ENCODE measurements at places on chromosomes 13 and 19.

DNA sequence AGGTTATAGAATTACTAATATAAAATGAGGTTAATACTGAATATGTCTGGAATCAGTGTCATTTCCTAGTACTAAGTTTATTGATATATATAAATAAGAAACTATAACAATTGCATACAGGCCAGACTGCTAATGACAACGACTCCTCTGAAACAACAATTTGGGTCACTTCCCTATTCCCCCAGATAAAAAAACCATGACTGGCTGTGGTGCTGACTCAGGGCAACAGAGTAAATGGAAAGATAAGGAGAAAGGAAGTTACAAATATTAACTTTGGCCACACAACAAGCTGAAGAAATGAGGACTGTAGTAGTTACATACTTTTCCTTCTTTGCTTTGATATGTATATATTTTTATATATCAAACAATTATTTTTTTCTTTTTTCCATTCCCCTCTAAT, 263.7 kb upstream of the PCDH9 start:
- no peak for DNase-seq

DNA sequence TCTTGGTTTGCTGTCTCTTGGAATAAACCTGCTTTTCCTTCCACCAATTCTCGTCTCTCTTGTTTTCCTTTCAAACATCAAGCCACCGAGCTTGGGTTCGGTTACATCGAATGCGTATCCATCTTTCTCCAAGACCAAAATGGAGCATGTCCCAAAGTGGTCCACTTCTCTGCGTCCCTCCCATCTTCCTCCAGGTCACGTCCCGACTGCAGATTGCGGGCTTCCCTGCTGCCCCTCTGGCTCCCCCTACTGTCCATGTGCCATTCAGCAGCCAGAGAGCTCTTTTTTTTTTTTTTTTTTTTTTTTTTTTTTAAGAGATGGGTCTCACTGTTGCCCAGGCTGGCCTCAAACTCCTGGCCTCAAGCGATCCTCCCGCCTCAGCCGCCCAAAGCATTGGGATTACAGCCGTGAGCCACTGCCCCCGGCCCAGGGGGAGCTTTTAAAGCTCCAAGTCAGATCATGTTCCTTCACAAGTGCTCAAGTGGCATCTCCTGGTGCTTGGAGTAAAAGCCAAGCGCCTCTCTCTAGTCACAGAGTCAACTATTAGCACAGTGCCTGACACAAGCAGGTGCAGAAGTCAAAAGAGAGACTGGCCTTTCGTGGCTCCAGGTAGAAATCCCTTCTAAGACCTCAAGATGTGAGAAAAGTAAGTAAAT, 10.0 kb downstream of the COL5A3 start:
- DNase-seq: no peak

GRCh38 chr19:10884274-10884673, 12.9 kb downstream of the CARM1 start:
- no peak for DNase-seq

DNA sequence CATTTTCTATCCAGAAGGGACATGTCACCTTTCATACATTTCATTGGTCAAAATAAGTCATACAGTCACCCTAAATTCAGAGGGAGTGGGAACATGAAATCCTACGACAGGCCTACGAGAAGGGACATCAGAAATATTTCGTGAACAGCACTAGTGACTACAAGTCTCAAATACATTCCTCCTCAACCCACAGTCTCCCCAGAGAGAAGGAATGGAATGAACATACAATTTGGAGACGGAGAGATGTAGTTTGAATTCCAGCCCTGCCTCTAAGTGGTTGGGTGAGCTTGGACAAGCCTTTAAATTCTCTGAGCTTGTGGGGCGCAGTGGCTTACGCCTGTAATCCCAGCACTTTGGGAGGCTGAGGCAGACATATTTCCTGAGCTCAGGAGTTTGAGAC, 9.9 kb downstream of the SERTM1 start:
- DNase-seq: no peak

GRCh38 chr13:20685092-20685491, 18.4 kb upstream of the IL17D start:
- DNase-seq: no peak

DNA sequence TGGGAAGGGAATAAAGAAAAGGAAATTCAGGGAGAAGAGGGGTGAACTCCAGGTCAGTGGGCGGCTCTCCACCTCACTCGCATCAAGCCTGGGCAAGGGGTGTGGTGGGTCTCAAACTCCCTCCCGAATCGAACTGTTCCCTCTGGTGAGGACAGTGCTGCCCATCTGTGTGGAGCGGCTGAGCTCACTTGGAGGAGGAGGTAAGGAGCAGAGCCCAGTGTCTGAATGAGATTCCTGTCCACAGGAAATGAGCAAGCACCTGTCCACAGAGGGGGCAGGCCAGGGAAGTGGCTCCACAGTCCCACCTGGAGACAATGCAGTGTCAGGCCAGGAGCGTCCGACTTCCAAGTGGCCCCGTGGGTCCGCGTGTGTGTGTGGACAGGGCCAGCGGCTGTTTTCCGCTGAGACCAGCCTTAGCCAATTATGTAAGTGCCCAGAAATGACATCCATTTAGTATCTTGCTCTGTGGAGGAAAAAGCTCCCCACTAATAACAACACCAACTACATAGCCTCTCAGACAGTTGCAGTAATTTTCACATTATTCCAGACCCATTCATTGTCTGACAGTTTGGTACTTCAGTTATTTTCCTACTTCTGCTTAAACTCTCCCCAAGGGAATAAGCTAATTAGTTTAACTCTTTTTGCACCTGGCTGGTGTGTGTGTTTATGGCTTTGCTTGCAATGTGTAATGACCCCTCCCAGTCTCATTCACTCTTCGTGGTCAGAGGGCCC, 114.6 kb downstream of the SOX1 start:
- no peak for DNase-seq

GRCh38 chr19:46639358-46640182, 3.6 kb upstream of the GNG8 start:
- no peak for DNase-seq

DNA sequence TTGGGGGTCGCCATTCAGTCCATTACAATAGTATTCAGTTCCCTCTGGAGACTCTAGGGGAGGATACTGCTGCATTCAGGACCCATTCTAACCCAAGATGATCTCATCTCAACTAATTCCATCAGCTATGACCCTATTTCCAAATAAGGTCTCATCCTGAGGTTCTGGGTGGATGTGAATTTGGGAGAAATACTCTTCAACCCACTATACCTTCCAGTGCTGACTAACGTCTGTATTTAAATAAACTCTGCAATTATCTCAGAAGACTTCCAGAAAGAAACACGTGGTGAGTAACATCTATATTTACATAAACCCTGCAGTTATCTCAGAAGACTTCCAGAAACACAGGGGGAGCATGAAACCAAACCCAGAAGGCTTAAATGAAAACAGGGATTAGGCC, 1300.7 kb downstream of the PCDH9 start:
- no peak for DNase-seq

- no peak for DNase-seq
Observed at GRCh38 chr13:103276775-103277498, 210.7 kb upstream of the SLC10A2 start.

- DNase-seq: no peak
Observed at GRCh38 chr13:91153372-91153771, 194.1 kb upstream of the MIR17HG start.

DNA sequence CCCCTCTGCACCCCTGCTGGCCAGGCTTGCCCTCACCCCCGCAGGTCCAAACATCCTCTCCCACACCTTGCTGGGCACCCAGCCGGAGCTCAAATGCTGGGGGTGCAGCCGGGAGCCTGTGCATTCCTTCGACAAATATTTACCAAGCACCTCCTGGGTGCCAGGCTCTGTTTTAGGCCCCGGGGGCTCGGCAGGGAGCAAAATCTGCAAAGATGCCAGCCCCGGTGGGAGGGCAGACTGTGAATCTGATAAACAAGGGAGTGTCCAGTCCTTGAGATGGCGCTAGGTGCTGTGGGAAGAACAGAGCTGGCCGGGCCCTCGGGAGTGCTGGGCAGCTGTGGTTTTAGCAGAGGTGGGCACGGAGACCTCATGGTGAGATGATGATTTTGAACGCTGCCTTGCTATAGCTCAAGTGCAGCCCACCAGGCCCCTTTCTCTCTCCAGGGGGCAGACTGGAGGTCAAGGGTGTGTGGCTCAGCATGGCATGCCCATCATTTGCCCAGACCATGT, 10.6 kb downstream of the NFIX start:
- DNase-seq: no peak

- DNase-seq: no peak
Observed at GRCh38 chr13:44169018-44169911, 204.4 kb upstream of the SERP2 start.

- DNase-seq: no peak
Observed at GRCh38 chr13:23988546-23989122, 91.3 kb upstream of the C1QTNF9B start.

GRCh38 chr19:49145573-49146407, 9.4 kb downstream of the HRC start:
- peak; percentile 77 for DNase-seq

DNA sequence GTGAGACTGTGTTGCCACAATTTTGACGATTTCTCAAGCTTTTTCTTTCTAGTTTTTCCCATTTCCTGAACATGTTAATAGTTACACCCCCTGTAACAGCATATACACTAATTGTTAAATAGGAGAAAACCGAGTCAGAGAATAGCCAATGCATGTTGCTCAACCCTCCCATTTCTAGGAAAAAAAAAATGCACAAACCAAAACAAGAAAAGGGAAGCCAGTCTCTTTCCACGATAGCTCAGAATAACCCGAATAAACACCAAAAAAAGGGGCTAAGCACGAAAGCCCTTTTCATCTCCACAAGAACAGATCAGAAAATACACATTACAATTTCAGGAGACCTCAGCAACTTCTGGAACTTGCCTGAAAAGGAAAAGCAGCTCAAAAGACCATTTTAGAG, 16.3 kb downstream of the LATS2 start:
- no peak for DNase-seq

- no peak for DNase-seq
Observed at GRCh38 chr19:19634516-19635312, 6.7 kb upstream of the LPAR2 start.

DNA sequence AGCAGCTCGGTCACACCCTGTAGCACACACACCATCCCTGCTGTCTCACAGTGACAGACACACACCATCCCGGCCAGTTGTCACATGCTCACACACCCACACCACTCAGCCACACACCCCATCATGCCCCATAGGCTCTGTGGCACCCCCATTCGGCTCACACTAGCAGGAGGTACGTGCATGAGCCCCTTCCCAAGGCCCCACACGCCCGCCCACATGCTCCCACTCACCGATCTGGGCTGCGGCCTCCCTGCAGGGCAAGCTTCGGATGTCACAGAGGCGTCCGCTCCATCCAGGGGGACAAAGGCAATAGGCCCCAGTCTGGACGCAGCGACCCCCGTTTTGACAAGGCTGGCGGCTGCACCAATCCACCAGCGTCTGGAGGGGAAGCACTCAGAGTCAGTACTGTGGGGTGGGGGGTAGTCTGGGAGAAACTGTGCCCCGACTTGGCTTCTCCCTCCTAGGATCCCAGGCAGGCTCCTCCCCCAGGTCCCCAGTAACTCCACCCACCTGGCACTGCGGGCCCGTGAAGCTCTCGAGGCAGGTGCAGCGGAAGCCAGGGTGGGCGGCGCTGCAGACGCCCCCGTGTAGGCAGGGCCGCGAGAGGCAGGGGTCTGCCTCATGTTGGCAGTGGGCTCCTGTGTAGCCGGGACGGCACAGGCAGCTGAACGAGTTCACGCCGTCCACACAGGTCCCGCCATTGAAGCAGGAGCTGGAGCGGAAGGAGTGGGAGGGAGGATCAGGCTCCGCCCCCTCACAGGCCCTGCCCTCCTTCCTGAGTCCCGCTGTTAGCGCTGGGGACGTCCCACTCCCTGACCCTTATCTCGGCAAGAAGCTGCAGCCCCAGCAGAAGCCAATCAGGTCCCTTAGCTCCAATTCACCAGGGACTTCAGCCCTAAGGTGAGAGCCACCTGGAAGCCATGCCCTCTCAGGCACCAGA, 20.1 kb downstream of the NOTCH3 start:
- DNase-seq: no peak

- no peak for DNase-seq
Observed at GRCh38 chr19:5851302-5851701, at the start of gene FUT3. FUT3 (minus strand) TSS chr19:5851449.

GRCh38 chr19:28351761-28352160, 861.2 kb downstream of the UQCRFS1 start:
- no peak for DNase-seq

- DNase-seq: no peak
Observed at GRCh38 chr19:35136977-35137702, 1.5 kb upstream of the FXYD1 start.

GRCh38 chr19:24159707-24160106, 72.7 kb downstream of the ZNF254 start:
- peak; percentile 4 for DNase-seq

- DNase-seq: no peak
Observed at GRCh38 chr19:15453091-15453578, 3.4 kb upstream of the WIZ start.

DNA sequence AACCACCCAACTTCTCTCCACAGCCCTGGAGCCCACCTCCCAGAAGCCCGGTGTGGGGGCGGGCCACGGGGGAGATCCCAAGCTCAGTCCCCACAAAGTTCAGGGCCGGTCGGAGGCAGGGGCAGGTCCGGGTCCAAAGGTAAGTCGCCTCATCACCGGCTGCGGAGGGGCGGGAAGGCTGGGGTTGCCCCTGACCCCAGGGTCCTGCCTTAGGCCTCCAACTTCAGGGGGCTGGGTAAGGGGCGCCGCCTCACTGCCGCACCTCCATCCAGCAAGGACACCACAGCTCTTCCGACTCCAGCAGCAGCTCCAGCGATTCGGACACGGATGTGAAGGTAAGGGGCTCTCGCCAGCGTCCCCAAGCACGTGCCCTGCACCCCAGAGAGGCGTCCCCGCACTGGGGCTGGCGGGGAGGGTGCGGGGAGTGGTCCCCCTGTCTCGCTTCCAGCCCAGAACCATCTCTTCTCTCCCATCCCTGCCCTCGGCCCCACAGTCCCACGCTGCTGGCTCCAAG, 358 bp downstream of the C19orf33 start:
- no peak for DNase-seq

DNA sequence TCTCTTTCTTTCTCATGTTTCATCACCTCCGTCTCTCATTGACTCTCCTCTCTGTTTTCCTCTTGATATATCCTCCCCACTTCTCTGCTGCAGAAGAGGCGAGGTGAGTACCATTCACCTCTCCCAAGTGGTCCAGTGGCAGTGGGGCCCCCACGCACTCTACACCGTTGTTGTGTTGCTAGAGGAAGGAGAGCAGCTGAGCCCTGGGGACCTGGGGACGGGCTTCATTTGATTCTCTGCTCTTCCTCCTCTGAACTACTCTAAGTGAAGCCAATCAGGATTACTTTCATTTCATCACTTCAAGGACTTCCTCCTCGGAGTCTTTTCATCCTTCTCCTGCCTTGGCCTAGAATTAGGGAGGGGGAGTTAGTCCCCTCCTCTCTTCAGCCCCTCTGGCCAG, 64.6 kb downstream of the CCNE1 start:
- no peak for DNase-seq

DNA sequence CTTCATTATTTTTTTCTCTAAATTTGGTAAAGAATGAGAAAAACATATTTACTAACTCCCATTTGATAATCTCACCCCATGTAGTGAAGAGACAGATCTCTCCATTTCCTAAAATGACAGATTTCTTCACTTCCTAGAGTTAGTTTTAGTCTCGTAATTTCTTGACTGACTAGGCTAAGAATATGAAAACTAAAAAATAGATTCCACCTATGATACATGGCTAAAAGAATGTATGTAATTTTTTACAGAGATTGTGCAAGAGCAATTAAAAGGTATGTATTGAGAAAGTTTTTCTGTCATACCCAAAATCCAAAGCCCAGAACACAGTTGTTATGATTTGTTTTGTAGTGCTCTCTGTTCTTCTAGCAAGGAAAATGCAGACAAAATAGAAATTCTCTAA, 9.5 kb downstream of the NALCN start:
- DNase-seq: no peak

GRCh38 chr13:39688699-39689405, 33.4 kb downstream of the COG6 start:
- DNase-seq: no peak
